ENCODE measurements at places on chromosomes 12 and 14. TPM values are rescaled to one million over a fixed set of nuclear protein-coding genes. Genes with fewer than 3 reads are reported as not detected.

- H3K27me3 ChIP-seq = peaks cover 9% of the 10 kb centered on the region
- no peak for DNase-seq
- no peaks in the 10 kb centered on the region for H3K4me1 ChIP-seq
- H3K36me3 ChIP-seq = no peaks in the 10 kb centered on the region
- no peak overlapping the region for H3K4me3 ChIP-seq
Measured at GRCh38 chr12:103494734-103495468, 867 bp downstream of the C12orf42 start.

DNA sequence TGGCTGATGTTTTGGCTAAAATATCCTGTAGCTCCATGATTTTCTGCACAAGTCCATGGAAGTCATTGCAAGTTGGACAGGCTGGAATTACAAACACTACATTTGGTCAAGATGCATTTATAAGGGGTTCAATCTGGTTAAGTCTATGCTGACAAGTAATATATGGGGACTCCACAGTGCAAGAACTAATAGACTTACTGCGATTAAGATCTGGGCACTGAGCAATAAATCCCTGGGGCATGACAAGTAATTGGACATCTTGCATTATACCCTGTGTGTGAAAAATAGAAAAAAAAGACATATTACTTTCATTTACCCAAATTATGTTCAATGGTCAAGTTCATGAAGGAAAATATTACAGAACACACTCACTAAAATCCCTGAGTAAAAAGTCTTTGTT, 99.1 kb downstream of the NELL2 start:
- H3K4me1 ChIP-seq = no peaks in the 10 kb centered on the region
- no peak overlapping the region for H3K4me3 ChIP-seq
- DNase-seq = no peak
- no peaks in the 10 kb centered on the region for H3K36me3 ChIP-seq

DNA sequence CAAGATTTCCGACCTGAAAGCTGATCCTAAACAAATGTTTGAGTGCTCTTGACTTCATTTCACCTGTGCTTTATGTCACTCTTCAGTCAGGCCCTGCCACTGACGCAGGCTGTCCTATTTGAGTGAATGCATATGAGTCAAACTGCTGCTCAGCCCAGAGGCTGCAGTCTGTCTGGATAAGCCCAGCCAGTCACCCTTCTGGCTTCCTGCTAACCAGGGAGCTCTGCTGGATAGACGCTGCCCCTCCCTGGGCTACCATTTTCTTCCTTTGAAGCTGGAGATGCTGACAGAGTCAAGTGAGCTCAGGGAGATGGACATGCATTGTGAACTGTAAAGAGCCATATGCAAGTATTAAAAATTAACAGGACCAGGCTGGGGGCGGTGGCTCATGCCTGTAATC, 5.1 kb upstream of the TUNAR start:
- no peak overlapping the region for H3K27ac ChIP-seq
- no peak for DNase-seq
- no peaks in the 10 kb centered on the region for H3K36me3 ChIP-seq
- H3K4me1 ChIP-seq = no peaks in the 10 kb centered on the region

- no peaks in the 10 kb centered on the region for H3K36me3 ChIP-seq
- no peak overlapping the region for H3K4me3 ChIP-seq
- H3K4me1 ChIP-seq = no peaks in the 10 kb centered on the region
Measured at GRCh38 chr14:96781371-96781770, 15.8 kb upstream of the VRK1 start.

GRCh38 chr14:103006991-103007520, 50.3 kb downstream of the CDC42BPB start:
- no peak overlapping the region for H3K4me3 ChIP-seq
- no peaks in the 10 kb centered on the region for H3K4me1 ChIP-seq
- no peak overlapping the region for H3K27ac ChIP-seq

DNA sequence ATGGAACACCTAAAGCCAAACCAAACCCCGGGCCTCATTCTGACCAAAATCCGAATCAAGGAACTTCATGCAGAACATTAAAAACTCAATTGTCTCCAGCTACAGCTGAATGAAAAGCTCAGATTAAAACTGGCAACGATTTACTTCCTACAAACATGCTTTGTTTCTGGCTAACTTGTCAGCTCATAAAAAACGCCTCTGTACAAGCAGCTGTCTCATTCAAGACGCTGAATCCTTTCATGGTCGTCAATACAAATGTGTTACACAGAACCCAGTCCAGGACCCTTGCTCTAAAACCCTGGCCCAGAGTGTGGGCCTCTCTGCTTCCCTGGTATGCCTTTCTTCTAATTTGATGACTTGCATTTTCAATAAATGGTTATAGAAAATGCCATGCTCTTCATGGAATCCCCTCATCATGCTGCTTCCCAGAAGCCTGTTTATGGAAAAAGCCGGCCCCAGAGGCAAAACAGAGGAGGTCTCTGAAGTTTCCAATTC, 183.1 kb downstream of the PHLDA1 start:
- H3K4me3 ChIP-seq = no peak overlapping the region
- DNase-seq = no peak
- H3K36me3 ChIP-seq = no peaks in the 10 kb centered on the region
- H3K27me3 ChIP-seq = no peaks in the 10 kb centered on the region
- H3K4me1 ChIP-seq = no peaks in the 10 kb centered on the region

GRCh38 chr14:67941456-67942018, 122.0 kb downstream of the RAD51B start:
- H3K4me3 ChIP-seq = no peak overlapping the region
- no peaks in the 10 kb centered on the region for H3K36me3 ChIP-seq
- H3K27ac ChIP-seq = peak overlapping the region; percentile 93

- no peaks in the 10 kb centered on the region for H3K27me3 ChIP-seq
- no peaks in the 10 kb centered on the region for H3K4me1 ChIP-seq
- H3K36me3 ChIP-seq = no peaks in the 10 kb centered on the region
- DNase-seq = no peak
- no peak overlapping the region for H3K27ac ChIP-seq
Measured at GRCh38 chr14:23910101-23910875, 43.3 kb upstream of the DHRS4 start.

- no peaks in the 10 kb centered on the region for H3K4me1 ChIP-seq
- H3K4me3 ChIP-seq = no peak overlapping the region
- H3K27ac ChIP-seq = no peak overlapping the region
Measured at GRCh38 chr12:89117448-89118034, 234.8 kb downstream of the DUSP6 start.

DNA sequence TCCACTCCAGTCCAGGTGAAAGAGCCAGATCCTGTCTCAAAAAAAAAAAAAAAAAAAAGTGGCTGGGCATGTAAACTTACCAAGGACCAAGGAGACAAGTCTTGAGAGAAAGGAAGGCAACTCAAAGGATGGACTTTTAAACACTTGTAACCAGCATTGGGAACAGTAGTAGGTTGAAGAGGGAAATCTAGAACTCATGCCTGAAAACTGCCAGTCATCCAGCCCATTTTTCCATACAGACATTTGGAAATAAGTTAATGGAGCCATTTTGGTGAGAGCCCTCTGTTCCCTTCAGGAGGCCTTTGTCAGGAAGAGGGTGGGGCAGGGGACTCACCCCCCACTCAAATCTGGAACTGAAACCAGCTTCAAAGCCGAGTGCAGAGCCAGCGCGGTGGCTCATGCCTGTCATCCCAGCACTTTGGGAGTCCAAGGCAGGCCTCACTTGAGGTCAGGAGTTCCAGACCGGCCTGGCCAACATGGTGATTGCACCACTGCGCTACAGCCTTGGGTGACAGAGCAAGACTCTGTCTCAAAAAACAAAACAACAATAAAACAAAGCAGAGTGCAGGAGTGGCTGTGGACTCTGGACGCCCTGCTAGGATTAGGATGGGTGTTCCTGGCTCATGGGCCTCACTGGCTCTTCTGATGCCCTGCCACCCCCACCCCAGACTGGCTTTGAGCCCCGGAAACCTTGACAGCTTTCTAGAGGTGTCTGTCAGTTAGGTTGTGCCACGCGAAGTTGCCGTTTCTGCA, 1.6 kb upstream of the MLXIP start:
- no peak overlapping the region for H3K27ac ChIP-seq
- H3K36me3 ChIP-seq = no peaks in the 10 kb centered on the region
- no peaks in the 10 kb centered on the region for H3K27me3 ChIP-seq

- no peaks in the 10 kb centered on the region for H3K4me1 ChIP-seq
- no peak overlapping the region for H3K27ac ChIP-seq
- no peak for DNase-seq
Measured at GRCh38 chr12:91952916-91953315, 192.7 kb downstream of the BTG1 start.

- peak within 1 kb of the TSS; percentile 93 for H3K27ac ChIP-seq
- H3K4me1 ChIP-seq = no peaks in the 10 kb centered on the region
- peak within 1 kb of the TSS; percentile 44 for H3K4me3 ChIP-seq
- no peaks in the 10 kb centered on the region for H3K27me3 ChIP-seq
- DNase-seq = peak; percentile 89
- H3K36me3 ChIP-seq = no peaks in the 10 kb centered on the region
Measured at GRCh38 chr14:49692811-49693734, at the start of gene KLHDC1. KLHDC1 (plus strand) TSS chr14:49693120; CDS start chr14:49693195, 75 bp downstream.

- H3K27ac ChIP-seq = peak overlapping the region; percentile 36
- no peaks in the 10 kb centered on the region for H3K27me3 ChIP-seq
- no peaks in the 10 kb centered on the region for H3K4me1 ChIP-seq
- no peak for DNase-seq
Measured at GRCh38 chr12:47237751-47238211, 158.0 kb upstream of the AMIGO2 start.

The SLC39A5 gene
- total RNA-seq = not detected

DNA sequence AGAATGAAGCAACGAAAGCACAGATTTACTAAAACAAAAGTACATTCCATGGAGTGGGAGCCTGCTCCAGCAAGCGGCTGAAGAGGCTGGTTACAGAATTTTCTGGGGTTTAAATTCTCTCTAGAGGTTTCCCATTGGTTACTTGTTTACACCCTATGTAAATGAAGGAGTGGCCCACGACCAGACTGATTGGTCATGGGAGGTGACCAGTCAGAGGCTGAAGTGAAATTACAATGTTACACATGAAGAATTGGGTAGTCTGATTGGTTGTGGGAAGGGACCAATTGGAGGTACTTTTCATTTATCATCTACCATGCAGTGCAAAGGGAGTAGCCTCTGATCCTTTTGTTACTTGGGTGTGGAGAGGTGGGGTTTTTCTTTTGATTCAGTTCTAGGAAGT, 36.2 kb upstream of the APPL2 start:
- no peak overlapping the region for H3K27ac ChIP-seq
- H3K36me3 ChIP-seq = no peaks in the 10 kb centered on the region
- H3K4me1 ChIP-seq = peaks cover 5% of the 10 kb centered on the region
- H3K27me3 ChIP-seq = no peaks in the 10 kb centered on the region

- no peak overlapping the region for H3K4me3 ChIP-seq
- no peaks in the 10 kb centered on the region for H3K4me1 ChIP-seq
- H3K27me3 ChIP-seq = no peaks in the 10 kb centered on the region
Measured at GRCh38 chr14:34711169-34711568, 3.2 kb downstream of the CFL2 start.

Data from uterus (tissue), 4 donors.